ENCODE measurements at places on chromosomes 6 and 20. TPM values are rescaled to one million over a fixed set of nuclear protein-coding genes. Genes with fewer than 3 reads are reported as not detected.

The NAA20 gene
- 35.5 TPM for total RNA-seq

The SASH1 gene
- total RNA-seq, result 142 TPM

The CST5 gene
- not detected for total RNA-seq

The HS3ST5 gene
- not detected for total RNA-seq

The BPIFB4 gene
- total RNA-seq, result not detected

The LGSN gene
- total RNA-seq, result not detected

The RBM24 gene
- total RNA-seq, result 0.84 TPM

The NHLRC1 gene
- 0.74 TPM for total RNA-seq

The SCUBE3 gene
- 0.06 TPM for total RNA-seq

The TTBK1 gene
- not detected for total RNA-seq

The RAET1G gene
- total RNA-seq, result 3.6 TPM

The ANKRD6 gene
- total RNA-seq, result 11.3 TPM

The CST7 gene
- total RNA-seq, result 16.7 TPM

The TXLNB gene
- total RNA-seq, result 1.0 TPM

The TFAP2B gene
- total RNA-seq, result not detected

DNA sequence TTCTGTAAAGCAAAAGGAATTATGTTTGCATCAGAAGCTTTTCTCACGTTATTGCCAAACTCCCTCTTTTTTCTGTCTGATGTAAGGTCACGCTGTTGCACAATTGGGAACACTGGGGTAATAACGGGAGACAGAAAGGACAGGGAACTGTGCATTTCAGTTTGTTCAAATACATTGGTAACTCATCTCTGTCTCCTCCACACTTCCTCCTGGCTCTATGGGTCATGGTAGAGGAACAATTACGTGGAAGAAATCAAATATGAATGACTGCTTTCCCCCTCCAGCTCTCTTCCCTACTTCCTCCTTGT lies 132.2 kb upstream of the TNFAIP3 start:
- DNase-seq, result no peak

- no peak for DNase-seq
These were observed 176.4 kb downstream of the ADGB start for GRCh38 chr6:146775220-146775619.

DNA sequence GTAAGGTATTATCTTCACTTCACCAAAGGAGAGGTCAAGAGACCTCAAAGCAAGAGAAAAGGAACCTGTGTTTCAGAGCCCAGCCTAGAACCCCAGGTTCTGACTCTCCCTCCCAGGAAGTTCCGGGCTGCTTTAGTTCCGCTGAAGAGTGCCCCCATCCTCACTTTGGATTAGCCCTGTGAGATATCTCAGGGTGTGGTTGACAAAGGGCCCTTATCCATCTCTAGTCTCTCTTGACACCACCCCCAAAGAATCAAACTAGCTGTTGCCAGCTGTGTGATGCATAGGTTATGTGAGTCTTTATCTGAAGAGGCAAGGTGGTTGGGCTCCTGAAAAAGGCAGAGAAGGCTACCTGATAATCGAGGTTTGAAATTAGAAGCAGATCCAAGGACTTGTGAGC lies 20.6 kb downstream of the BRPF3 start:
- DNase-seq, result no peak

DNA sequence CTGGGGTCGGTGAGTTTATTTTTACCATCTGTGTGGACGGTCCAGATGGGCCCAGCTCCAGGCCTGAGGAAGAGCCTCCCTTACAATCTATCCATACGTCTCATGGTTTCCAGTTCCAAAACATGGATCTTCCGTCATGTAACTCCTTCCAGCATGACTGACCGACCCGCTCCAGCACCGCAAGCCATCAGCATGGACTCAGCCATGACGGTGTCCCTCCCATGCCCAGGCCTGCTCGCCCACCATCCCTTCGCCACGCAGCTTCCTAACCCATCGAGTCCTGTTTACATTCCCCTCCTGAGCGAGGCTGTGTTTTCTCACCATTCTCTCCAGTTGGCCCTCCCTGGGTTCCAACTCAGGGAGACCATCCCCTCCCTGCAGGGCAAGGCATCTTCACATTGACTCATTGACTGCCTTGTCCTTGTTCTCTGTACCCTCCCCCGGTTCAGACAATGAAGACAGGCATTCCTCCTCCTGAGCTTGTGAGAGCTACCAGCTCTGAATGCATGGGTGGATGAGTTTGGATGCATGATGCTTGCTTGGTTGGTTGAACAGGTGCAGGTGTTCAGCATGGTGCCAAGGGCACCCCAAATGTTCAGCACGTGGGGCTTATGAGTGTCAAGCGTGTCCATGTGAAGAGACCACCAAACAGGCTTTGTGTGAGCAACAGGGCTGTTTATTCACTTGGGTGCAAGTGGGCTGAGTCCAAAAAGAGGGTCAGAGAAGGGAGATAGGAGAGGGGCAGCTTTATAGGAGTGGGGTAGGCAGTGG lies 235.8 kb downstream of the SMOC2 start:
- DNase-seq, result no peak

- DNase-seq, result no peak
These were observed 11.2 kb downstream of the ZNF337 start for GRCh38 chr20:25685276-25686080.

- no peak for DNase-seq
These were observed 368.4 kb upstream of the MAN1A1 start for GRCh38 chr6:119717942-119718341.

GRCh38 chr6:17395112-17395511 lies 1.7 kb downstream of the CAP2 start:
- DNase-seq, result no peak

DNA sequence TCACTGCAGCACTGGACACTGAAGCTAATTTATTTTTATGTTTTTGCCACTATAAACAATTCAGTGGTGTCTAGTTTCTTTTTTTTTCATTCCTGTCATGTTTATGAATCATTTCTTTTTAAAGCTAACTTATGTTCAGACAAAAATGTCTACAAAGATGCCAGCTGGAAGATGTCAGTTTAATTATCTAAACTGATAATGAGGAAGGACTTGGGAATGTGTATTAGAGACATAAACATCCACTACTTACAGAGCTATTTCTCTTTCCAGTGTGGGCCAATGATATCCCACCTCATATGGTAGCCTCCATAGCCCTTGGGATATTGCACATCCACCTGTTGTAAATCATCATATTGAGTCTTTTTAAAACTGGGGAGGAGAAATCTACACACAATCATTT lies 132.1 kb upstream of the FAM184A start:
- DNase-seq, result no peak

GRCh38 chr6:103538381-103538780 lies 1321.3 kb downstream of the HACE1 start:
- no peak for DNase-seq

GRCh38 chr6:14804785-14805210 lies 441.1 kb upstream of the JARID2 start:
- peak; percentile 75 for DNase-seq

DNA sequence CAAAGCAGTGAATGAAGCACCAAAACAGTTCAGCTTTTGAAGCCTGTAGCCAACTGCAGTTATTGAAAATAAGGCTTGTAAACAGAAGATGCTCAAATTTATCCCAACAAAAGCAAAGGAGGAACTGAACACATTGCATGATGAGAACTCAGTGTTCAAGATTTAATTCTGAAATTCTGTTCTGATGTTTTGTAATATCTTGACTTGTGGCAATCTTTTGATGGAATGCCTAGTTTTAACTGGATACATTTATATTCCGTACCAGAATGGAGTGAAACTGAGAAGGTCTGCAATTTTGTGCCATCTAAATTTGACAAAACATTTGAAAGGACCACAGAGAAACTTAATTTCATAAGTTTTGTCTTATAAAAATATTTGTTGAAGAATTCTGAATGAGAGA lies 17.5 kb downstream of the FYN start:
- no peak for DNase-seq

DNA sequence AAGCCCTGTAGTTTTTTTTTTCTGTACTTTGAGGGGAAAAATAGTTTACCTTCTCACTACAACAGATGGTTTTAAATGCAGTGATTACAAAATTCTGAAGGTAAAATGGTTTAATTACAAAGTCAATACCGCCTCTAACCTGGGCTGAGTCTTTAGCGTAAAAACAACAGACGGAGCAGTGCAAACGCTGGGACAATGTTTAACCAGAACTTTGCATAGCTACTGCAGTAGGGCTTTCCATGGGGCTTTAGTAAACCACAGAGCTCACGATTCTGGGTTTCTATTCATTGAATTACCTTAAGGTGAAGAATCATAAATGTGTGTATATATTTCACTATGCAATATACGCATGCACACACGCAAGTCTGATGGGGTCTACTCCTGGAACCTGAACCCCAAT lies 77.9 kb downstream of the RFX6 start:
- no peak for DNase-seq

GRCh38 chr6:7730001-7730783 lies 4.3 kb downstream of the BMP6 start:
- DNase-seq, result no peak

DNA sequence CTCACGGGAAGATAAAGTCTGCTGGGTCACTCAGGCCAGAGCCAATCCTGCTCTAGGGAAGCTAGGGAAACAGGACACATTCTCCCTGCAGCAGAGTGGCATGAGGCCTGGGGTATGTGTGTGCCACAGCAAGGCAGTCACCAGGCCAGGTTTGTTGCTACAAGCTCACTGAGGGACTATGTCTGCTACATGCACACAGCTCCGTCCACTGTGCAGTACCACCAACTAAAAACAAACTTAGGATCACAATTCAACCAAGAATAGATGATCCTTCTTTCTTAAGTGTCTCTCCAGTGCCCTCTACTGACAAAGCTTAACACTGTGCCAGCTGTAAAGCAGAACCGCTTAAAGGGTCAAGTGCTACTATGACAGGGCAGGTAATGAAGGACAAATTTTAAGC lies 192.5 kb downstream of the PTPRK start:
- no peak for DNase-seq

GRCh38 chr6:30682143-30683117 lies 4.0 kb downstream of the PPP1R18 start:
- peak; percentile 60 for DNase-seq

- no peak for DNase-seq
These were observed 8.7 kb downstream of the GFRA4 start for GRCh38 chr20:3654326-3655130.

DNA sequence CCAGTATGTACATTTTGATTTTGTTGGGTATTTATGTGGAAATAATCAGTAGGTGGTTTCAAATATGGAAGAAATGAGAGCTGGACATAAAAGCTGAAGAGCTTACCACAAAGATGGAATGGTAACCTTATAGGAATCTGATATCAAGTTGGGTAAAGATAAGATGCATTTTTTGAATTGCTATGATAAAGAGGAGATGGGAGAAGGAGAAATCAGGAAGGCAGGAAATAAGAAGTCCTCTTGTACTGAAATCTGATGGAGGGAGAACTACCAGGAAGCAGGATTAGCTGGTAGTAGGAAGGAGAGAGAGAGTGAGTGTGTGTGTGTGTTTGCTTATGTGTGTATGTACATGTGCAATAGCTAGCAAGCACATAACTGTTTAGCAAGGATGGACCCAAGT lies 468.4 kb downstream of the PHF3 start:
- no peak for DNase-seq

- DNase-seq, result no peak
These were observed 25.1 kb downstream of the RRAGD start for GRCh38 chr6:89386917-89387491.

- DNase-seq, result no peak
These were observed 1434.3 kb upstream of the ADGRB3 start for GRCh38 chr6:67200626-67201403.

GRCh38 chr20:3521852-3522740 lies 51.3 kb downstream of the ATRN start:
- DNase-seq, result no peak

GRCh38 chr6:168920289-168920688 lies 333.4 kb downstream of the THBS2 start:
- DNase-seq, result no peak

- DNase-seq, result no peak
These were observed 2695.0 kb upstream of the DEFB115 start for GRCh38 chr20:28562510-28562898.

DNA sequence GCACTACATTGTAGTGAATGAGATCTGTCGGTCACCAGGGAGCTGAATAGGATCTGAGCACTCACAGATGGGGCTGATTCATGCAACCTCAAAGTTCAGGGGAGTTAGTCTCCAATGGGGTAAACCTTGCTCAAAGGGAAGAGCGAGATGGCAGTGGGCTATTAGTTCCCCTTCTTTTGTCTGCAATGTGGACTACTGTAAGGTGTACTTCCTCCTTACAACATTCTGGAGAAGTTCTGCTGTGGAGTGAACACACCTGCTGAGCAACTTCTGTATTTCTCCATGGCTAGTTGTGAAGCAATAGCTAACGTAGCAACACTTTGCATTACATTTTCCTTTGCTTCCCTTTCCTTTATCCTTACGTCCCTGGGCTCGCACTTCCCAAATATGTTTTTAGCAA lies 134.3 kb upstream of the B3GAT2 start:
- DNase-seq, result no peak

GRCh38 chr20:38260378-38261053 lies at the start of gene KIAA1755:
KIAA1755 (minus strand) TSS chr20:38260735; CDS start chr20:38260500, 235 bp downstream.
- DNase-seq, result no peak

DNA sequence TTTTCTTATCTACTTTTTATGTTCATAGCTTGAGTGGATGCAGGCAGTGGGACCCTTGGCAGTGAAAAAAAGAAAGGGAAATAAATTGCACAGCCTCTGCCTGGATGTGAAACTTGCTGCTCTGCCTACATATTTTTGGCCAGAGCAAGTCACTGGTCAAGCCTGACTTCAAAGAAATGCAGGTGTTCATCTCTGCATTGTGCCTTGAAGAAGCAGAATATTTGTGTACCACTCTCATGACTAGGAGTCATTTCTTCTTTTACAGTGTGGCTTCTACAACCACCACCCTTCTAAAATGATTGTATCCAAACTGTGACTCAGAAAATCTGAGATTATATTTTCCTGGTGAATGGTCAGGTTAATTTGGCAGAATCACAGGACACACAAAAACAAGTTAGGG lies 2.5 kb upstream of the KATNA1 start:
- DNase-seq, result no peak

DNA sequence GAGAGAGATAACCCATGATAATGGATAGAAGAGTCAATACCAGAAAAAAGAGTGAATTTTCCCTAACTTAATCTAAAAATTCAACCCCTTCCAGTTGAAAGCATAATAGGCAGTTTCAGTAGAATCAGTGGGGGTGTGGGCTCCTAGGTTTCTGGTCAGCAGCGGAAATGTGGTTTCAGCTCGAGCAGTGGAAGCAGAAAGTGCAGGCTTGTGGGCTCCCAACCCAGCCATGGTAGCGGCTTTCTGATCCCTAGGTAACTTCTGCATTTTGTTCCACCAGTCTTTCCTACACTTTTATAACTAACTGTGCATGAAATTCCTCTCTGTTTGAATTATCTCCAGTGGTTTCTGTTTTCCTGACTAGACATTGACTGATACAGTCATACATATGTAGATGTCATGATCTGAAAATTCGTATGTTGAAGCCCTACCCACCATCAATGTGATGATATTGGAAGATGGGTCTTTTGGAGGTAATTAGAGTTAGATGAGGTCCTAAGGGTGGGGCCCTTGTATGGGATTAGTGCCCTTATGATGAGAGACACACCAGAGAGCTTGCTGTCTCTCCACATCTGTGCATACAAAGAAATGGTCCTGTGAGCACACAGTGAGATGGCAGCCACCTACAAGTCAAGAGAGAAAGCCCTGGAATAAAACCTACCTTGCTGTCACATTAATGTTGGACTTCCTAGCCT lies 6.5 kb upstream of the DDO start:
- DNase-seq, result no peak

GRCh38 chr6:94456266-94456665 lies 1036.9 kb upstream of the EPHA7 start:
- DNase-seq, result no peak

GRCh38 chr6:157621406-157621805 lies 201.6 kb upstream of the SNX9 start:
- no peak for DNase-seq

GRCh38 chr20:52958211-52958610 lies 13.9 kb upstream of the TSHZ2 start:
- no peak for DNase-seq

All from omental fat pad (tissue), 4 donors.